ENCODE measurements at places on chromosomes 7 and 10.

GRCh38 chr10:79048639-79049550, 19.9 kb upstream of the ZMIZ1 start:
- DNase-seq: no peak

- DNase-seq: no peak
These were observed 281.7 kb downstream of the AHR start for GRCh38 chr7:17580141-17580540.

DNA sequence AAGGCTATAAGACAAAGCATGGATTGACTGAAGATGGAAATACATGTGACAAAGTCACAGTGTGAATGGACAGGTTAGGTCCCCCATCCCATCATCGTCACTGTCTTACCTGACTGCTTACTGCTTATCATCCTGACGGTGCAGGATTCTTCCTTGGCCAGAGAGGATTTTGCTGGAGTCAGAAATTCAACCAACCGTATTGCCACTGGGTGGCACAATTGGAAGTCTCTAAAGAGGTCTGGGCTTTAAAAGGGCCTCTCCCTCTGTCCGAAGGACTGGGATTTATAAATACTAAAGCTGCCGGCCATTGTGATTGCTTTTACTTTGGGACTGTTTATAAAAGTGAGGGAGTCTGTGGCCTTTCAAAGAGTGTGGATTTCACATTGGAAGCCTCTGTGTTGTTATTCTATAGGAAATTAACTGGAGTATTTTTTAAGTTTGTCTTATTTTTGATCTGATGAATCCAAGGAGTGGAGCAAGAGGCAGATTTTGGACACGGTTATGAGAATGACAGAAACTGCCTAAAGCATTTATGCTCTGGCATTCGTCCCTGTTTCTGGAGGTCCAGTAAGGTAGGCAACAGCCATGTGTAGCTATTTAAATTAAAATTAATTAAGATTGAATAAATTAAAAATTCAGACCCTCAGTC, 113.3 kb upstream of the CREB5 start:
- DNase-seq: peak; percentile 87

DNA sequence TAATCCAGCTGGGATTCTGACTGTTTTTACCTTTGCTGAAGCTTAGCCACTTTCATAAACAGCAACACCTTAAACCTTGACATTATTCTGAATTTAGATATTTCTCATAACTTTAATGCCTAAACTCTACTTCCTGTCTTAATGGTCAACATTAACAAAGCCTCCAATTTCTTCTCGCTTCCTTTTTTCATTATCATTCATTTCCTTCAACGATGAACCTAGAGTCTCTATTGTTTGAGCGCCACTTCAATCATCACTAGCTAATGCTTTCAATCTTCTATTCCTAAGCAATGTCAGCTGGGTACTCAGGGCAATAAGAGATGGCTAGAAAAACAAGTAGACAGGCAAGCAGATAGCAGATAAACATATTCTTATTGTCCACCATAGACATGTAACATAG, 96.6 kb upstream of the TMEM196 start:
- DNase-seq: no peak

GRCh38 chr10:8563478-8563877, 509.0 kb downstream of the GATA3 start:
- DNase-seq: no peak

DNA sequence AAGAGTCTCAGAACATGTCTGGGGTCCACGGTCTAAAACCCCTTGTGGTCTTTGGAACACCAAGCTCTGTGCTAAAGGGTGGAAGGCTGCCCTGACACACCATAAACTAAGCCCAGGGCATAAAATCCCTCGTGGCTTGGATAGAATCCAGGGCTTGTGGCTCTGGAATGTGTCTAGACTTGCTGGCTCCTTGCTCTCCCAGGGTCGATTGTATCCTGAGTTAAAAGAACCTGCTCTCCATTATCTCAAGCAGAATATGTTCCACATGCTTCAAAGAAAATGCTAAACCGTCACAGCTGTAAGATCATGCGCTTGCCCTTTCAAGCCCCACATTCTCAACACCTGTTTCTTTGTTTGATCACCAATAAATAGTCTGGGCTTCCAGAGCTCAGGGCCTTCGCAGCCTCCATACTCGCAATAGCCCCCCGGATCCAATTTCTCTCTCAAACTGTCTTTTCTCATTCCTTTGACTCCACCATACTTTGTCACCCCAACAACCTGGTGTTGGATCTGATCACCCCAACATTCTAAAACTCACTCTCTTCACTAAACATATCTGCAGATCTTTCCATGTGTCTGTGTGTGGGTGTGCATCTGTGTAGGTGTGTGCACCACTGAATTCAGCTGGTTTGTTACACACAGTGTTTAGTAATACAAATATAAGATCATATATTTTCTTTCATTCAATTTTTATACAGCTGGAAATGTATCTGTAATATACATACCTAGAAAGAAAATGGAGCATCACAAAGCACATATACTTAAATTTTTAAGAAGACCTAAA, 238.5 kb downstream of the ZMYND11 start:
- DNase-seq: no peak

DNA sequence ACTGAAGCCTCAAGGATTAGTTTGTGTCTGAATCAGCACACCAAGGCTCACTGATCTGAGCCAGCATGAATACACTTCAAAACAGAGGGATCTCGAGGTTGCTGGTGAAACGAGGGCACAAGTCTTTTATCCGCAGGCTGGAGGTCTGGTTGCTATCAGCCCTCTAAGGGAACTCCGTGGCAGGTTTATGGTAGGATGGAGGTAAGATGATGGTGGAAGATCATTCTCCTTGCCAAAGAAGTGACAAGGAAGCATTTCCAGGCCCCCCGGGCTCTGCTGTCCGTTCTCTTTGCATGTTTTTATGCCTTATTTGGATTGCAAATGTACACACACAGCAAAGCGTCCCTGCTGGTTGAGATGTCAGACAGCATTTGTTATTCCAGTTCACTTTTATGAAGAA, 268.3 kb downstream of the ARHGAP12 start:
- no peak for DNase-seq

- DNase-seq: no peak
These were observed 85.0 kb downstream of the SGMS1 start for GRCh38 chr10:50538555-50539398.

DNA sequence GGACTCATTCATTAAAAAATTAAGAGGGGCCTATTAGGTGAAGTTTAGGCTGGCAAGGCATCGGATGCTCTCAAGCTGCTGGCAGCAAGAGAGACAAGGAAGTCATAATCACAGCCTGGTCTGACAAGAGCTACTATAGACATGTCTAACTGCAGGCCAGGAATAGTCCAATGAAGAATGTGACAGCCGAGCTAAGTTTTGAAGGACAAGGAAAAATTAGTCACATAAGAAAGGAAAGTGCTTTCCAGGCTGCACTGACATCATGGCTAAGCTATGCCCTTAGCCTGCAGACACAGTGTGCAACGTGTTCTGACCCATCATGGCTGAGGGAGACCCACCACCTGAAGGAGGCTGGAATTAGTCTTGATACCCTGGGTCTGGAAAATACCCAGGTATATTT, 281.1 kb downstream of the PLXNA4 start:
- no peak for DNase-seq

DNA sequence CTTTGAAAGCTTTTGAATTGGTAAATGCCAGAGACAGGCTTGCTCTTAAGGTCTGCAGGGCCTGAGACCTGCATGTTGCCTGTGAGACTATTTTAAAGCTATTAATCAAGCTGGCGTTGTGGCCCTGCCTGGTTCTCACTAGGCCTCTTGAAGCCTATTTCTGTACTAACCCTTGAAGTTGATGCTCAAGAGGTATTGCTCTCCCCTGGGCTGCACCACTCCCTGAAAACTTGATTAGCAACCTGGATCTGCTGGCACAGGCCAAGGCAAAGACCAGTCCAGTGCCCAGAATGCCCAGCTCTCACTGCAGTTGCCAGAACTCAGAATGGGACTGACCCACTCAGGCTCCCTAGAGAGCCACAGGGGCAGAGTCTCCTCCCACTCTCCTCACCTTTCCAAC, 220.0 kb upstream of the MEOX2 start:
- no peak for DNase-seq

DNA sequence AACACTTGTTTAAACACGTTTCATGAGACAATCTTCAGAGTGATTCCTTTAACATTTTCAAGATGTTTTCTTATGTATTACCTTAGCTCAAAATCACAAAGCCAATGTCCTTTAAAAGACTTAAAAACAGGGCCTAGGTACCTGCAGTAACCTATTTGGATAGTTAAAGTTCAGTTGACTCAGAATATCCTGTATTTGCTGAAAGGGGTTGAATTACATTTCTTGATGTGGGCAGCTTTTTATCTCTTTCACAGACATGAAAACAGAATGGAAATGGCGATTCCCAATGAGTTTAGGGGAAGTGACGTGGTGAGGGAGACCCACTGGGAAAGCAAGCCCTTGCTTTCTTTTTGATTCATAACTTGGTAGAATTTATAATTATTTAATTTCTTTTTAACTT, 324.4 kb upstream of the AOAH start:
- no peak for DNase-seq

- no peak for DNase-seq
These were observed 3.2 kb upstream of the MRPS24 start for GRCh38 chr7:43872406-43873110.

DNA sequence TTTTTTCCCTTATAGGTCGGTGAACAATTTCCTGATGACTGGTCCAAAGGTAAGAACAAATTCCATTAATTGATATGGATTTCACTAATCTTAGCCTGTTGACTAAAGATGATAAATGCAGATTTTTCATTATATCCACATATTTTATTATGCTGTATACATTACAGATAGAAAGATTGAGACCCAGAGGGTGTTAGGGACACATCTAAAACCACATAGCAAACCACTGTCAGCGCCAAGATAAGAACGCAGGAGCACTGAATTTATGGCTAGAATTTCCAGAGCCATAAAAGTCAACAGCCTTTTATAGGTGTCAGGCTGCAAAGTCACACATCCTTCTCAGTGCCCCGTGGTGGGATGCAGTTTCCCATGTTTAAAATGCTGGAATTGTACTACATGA, 16.2 kb downstream of the WNT8B start:
- DNase-seq: no peak

GRCh38 chr10:62071846-62072281, 170.4 kb downstream of the ARID5B start:
- no peak for DNase-seq

GRCh38 chr7:106371629-106372028, 86.8 kb upstream of the NAMPT start:
- no peak for DNase-seq

GRCh38 chr10:58756130-58756719, 243.6 kb downstream of the BICC1 start:
- DNase-seq: no peak

GRCh38 chr10:74244097-74244685, 93.2 kb downstream of the ADK start:
- DNase-seq: peak; percentile 32

DNA sequence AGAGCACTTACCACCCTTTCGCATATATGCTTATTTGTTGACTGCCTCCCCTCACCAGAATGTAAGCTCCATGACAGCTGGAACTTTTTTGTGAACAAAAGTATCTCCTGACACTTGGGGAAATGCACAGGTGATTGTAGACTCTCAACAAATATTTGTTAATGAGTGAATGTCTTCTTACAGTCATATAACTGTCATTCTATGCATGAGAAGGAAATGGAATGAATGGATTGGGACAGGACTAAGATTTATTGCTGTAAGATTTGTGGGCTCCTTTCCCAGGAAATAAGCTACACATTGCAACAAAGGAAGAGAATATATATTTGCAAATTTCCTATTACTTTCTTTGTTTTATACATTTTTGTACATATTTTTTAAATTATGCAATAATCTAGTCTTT, 48.5 kb downstream of the FEZF1 start:
- no peak for DNase-seq

- peak; percentile 34 for DNase-seq
These were observed 426 bp downstream of the SYPL1 start for GRCh38 chr7:106111655-106112117.

DNA sequence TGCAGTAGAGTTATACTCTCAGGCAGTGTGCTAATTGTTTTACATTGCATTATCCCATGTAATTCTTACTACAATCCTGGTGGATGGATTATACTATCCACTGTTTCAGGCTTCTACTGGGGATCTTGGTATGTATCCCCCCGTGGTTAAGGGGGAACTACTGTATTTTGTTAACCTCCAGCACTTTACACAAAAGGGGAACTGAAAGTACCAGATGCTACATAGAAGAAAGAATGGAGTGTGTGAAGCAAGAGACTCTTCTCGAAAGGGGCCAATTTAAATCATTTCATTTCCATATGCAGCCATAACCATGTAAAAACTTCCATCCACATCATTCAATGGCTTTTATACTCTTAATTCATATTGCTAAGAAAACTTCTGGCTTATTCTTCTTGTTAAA, 69.4 kb downstream of the C1GALT1 start:
- DNase-seq: no peak

GRCh38 chr7:70669854-70670253, 462.1 kb upstream of the GALNT17 start:
- DNase-seq: no peak

- DNase-seq: no peak
These were observed 95.1 kb downstream of the ZNF248 start for GRCh38 chr10:37762287-37762686.

GRCh38 chr7:107597953-107598352, 17.9 kb downstream of the BCAP29 start:
- no peak for DNase-seq

- no peak for DNase-seq
These were observed 28.1 kb downstream of the AGAP3 start for GRCh38 chr7:151114151-151115090.

- DNase-seq: no peak
These were observed 38.7 kb downstream of the UBE3C start for GRCh38 chr7:157177333-157177982.

- DNase-seq: no peak
These were observed 28.8 kb downstream of the ARL4A start for GRCh38 chr7:12716134-12716681.

- peak; percentile 35 for DNase-seq
These were observed 110.8 kb upstream of the LRGUK start for GRCh38 chr7:134016223-134016941.

GRCh38 chr10:93384006-93384405, 98.1 kb downstream of the MYOF start:
- no peak for DNase-seq

- DNase-seq: no peak
These were observed 1.3 kb downstream of the COL1A2 start for GRCh38 chr7:94396037-94396431.

DNA sequence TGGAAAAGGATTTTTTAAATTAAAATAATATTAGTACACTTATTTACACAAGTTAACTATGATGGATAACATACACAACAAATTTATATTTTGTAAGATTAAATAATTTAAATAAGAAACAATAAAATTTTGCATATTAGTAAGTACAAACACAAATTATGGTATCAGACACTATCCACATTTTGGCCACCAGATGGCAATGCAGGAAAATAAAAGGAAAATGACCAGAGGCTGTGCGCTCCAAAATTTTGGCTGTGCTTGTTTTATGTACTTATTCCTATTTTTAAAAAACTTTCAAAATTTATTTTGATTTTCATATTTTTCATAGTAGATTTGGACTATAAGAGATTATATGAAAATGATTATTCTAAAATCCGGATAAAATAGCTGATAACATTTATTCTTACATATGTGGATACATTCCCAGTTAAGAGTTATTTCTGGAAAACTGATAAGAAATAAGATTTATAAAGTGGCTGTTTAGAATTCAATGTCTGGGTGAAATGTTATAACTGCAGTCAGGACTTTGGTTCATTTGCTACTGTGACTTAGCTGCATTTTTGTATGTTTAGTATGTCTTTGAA, 274.7 kb upstream of the HGF start:
- peak; percentile 61 for DNase-seq

GRCh38 chr10:49605216-49605938, 4.7 kb upstream of the SLC18A3 start:
- no peak for DNase-seq

Data from NCI-H460 (cell line).